Naive B cell (primary cell): ENCODE measurements at places on chromosomes 4 and X.

- no peaks in the 10 kb centered on the region for H3K27me3 ChIP-seq
- no peaks in the 10 kb centered on the region for H3K4me1 ChIP-seq
- no peak for DNase-seq
- no peaks in the 10 kb centered on the region for H3K36me3 ChIP-seq
Measured at GRCh38 chrX:4186331-4186730, 472.9 kb upstream of the PRKX start.

- H3K4me3 ChIP-seq, result no peak overlapping the region
- no peaks in the 10 kb centered on the region for H3K4me1 ChIP-seq
- H3K27me3 ChIP-seq, result no peaks in the 10 kb centered on the region
- no peak overlapping the region for H3K27ac ChIP-seq
Measured at GRCh38 chrX:25442499-25442898, 426.7 kb upstream of the ARX start.

DNA sequence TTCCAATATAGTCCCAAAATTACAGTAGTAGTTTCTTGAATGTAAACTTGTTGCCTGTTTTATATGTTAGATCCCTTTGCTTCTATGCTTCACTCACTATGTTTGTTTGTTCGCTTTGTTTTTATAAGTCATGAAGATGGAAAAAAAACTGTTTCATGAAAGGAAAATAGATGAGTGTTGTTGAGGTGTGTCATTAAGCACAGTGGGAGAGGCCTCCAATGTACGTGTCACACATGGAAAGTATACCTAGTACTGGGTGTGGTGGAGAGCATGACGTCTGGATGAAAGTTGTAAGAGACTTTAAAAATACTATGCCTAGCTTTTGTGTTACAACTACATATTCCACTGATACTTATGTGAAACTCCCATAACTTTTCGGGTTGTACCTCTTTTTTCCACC lies 28.4 kb downstream of the PLS3 start:
- H3K27ac ChIP-seq, result no peak overlapping the region
- DNase-seq, result no peak
- H3K27me3 ChIP-seq, result no peaks in the 10 kb centered on the region

GRCh38 chr4:5780831-5781480 lies 70.0 kb downstream of the EVC start:
- H3K4me1 ChIP-seq, result no peaks in the 10 kb centered on the region
- peaks cover 8% of the 10 kb centered on the region for H3K36me3 ChIP-seq
- H3K27ac ChIP-seq, result no peak overlapping the region
- H3K27me3 ChIP-seq, result no peaks in the 10 kb centered on the region
- DNase-seq, result no peak

GRCh38 chrX:104679175-104679574 lies 113.2 kb downstream of the IL1RAPL2 start:
- no peaks in the 10 kb centered on the region for H3K4me1 ChIP-seq
- no peaks in the 10 kb centered on the region for H3K36me3 ChIP-seq
- H3K27me3 ChIP-seq, result no peaks in the 10 kb centered on the region
- H3K4me3 ChIP-seq, result no peak overlapping the region

DNA sequence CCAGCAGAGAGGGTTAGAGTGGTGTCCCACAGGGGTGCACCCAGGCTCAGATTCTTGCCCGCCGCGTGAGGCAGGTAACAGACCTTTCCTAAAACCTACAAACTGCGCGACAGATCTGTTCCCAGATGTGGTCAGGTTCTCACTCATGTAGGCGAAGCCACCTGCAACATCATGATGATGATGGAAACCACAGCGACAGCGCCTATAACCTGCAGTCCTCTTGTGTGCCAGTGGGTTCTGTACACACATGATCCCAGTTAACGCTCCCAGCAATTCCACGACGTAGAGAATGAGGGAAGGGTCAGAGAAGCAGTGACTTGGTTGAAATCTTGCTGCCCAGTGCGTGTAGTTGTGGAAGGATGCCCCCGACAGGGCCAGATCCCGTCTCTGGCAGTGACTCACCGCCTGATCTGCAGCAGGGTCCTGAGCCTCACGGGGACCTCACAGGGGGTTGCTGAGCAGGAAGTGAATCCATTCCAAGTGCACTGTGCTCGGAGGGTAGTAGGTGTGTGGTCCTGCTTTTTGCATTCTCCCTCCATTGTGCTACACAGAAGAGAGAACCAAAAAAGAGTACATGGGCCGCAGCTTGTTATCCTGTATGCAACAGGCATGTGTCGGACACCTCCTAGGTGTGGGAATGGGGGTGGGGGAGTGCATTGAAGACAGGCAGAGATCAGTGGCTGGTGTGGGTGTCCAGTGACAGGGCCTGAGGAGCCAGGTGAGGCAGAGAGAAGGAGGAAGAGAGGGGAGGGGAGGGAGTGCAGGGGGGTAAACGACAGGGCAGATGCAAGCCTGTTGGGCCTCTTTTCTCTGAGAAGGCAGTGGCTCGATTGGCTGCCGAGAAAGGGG lies 66.6 kb downstream of the MTMR1 start:
- no peak overlapping the region for H3K27ac ChIP-seq
- H3K4me3 ChIP-seq, result no peak overlapping the region
- no peaks in the 10 kb centered on the region for H3K4me1 ChIP-seq
- H3K27me3 ChIP-seq, result no peaks in the 10 kb centered on the region
- no peak for DNase-seq
